ENCODE measurements at places on chromosomes 1 and 21. TPM values are rescaled to one million over a fixed set of nuclear protein-coding genes. Genes with fewer than 3 reads are reported as not detected.

DNA sequence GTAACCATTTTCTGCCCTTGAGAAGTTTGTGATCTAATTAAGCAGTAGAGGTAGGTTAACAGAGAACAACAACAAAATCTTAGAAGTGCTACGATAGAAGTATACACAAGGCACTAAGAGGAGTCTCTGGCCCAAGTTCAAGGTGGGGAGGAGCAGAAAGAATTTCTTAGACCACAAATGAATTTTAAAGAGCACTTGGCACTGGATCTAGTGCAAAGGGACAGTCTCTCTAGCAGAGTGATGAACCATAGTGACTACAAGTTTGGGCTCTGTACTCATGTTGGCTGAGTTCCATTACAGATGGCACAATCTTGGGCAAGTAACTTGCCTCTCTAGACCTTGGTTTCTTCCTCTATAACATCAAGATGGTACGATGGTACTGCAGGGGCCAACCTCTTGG, 33.3 kb upstream of the PIGC start:
- H3K36me3 ChIP-seq: no peaks in the 10 kb centered on the region
- no peak overlapping the region for H3K27ac ChIP-seq
- no peak for DNase-seq
- no peak overlapping the region for H3K4me3 ChIP-seq
- H3K27me3 ChIP-seq: no peaks in the 10 kb centered on the region

GRCh38 chr1:177287994-177288393, 117.2 kb downstream of the BRINP2 start:
- no peak overlapping the region for H3K27ac ChIP-seq
- no peak overlapping the region for H3K4me3 ChIP-seq
- H3K27me3 ChIP-seq: no peaks in the 10 kb centered on the region
- DNase-seq: no peak

KRTAP11-1 gene
- not detected for total RNA-seq

DNA sequence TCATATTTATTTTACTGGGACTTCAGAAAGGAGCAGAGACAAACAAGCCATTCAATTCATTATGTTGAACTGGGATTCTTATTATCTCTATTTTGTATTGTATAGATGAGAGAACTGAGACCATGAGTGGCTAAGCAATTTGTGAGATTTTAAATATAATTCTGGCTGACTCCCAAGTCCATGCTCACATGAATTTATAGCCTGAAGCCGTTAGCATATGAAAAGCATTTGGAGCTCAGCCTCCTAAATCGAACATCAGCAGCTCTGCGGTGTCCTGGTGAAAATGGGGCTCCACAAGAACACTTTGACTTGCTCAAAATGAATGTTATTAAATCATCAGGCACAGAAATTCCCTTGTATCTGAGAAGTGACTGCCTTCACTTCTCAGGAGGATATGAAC, 96.8 kb upstream of the DPT start:
- no peaks in the 10 kb centered on the region for H3K27me3 ChIP-seq
- no peak for DNase-seq
- no peak overlapping the region for H3K27ac ChIP-seq

NBPF12 gene
- 14.6 TPM for total RNA-seq
